Right renal cortex interstitium (tissue), 3 donors: ENCODE measurements at places on chromosomes 3 and 15.

DNA sequence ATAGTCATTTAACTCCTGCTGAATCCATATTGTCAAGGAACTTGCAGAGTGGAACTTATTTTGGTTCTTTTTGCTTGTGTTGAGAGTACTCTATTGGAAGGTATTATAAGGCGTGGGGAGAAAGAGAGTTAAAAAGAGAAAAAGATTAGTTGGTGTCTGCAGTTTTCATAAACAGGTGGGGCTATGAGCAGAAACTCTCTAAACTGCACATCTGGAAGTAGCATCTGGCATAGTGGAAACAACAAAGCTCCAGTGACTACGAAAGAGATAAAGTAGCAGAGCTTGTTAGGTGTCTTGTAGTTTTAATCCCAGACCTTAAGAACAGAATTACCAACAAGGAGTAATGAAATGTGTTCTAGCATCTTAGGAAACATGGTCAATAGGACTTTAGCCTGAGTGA lies 148.8 kb upstream of the SGO1 start:
- no peak for DNase-seq

- no peak for DNase-seq
These were observed 1.1 kb downstream of the RPS17 start for GRCh38 chr15:82538961-82539690.

DNA sequence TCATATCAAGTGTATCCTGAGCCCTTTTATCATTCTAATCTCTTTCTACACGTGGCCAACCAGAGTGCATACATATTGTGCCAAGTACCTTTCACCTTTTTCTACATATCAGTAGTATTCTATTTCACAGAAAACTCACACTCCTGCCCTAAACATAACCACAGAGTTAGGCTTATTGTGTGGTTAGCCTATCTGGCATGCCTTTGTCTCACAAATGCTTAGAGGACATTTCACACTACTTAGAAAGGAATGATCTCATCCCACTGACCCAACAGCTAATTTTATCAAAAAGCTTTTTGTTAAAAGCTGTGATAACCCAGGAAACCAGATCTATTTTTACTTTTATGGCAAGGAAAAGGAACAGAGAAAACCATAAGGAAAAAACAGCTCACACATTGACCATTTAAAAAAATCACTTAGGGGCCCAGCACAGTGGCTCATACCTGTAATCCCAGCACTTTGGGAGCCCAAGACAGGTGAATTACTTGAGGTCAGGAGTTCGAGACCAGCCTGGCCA lies 17.8 kb upstream of the MAP4 start:
- no peak for DNase-seq

- DNase-seq, result peak; percentile 56
These were observed 214.8 kb upstream of the TPRG1 start for GRCh38 chr3:188956839-188957489.

GRCh38 chr15:101004500-101004899 lies 85.3 kb downstream of the LRRK1 start:
- DNase-seq, result no peak

- no peak for DNase-seq
These were observed 9.8 kb upstream of the FNDC3B start for GRCh38 chr3:172029425-172030098.

- DNase-seq, result no peak
These were observed 31.6 kb downstream of the DNAJB8 start for GRCh38 chr3:128435058-128435457.

DNA sequence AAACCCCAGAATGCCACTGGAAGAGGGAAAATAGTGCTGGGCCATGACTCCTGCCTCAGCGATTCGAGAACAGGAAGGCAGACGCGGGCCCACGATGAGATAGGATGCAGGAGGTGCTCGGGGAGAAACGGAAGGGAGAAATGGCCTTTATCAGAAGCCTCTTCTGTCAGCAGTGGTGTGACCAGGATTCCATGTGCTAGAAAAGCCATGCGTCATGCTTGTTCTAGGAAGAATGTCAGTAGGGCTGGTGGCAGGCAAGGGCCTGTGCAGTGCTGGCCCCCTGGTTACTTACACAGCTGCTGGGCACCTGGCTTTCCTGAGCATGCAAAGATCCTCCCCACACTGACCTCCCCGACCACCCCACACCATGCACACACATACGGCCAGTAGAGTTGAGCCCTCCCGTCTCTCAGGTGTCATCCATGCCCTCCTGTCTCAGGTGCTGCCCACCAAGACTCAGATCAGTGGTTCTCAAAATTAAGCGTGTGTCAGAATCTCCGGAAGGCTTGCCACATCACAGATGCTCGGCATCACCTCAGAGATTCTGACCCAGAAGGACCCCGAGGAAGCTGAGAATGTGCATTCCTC lies 106.7 kb downstream of the ADAMTS17 start:
- DNase-seq, result no peak

GRCh38 chr15:51681303-51681963 lies at the start of gene SCG3:
TSS of gene SCG3 (plus strand) at chr15:51681503. CDS start at chr15:51681756, 253 bp downstream.
- peak; percentile 53 for DNase-seq

GRCh38 chr15:81105545-81105944 lies 28.5 kb upstream of the CFAP161 start:
- DNase-seq, result no peak

GRCh38 chr3:126026277-126026751 lies 57.3 kb downstream of the ROPN1B start:
- no peak for DNase-seq

DNA sequence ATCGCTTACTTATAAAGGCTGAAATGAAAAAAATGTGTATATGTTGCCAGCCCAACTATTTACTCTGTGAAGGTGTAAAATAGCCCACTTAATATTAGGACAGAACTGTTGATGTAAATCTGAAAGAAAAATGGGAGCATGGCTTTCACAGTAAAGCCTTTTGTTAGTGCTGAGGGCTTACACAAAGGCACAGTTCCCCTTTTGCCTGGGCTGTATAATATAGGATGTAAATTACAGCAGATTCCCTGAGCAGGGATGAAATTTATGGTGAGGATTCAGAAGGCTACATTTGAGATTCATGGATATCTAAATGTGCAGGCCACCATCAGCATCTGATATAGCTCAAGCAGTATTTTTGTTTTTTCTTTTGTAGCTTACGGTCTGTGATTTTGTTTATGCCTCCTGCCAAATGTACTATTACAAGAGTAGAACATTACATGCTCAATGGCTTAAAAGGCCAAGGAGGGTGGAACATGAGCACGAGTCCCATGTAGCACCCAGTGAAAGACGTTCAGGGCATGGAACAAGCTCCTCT lies 109.1 kb upstream of the ATP10A start:
- DNase-seq, result no peak

DNA sequence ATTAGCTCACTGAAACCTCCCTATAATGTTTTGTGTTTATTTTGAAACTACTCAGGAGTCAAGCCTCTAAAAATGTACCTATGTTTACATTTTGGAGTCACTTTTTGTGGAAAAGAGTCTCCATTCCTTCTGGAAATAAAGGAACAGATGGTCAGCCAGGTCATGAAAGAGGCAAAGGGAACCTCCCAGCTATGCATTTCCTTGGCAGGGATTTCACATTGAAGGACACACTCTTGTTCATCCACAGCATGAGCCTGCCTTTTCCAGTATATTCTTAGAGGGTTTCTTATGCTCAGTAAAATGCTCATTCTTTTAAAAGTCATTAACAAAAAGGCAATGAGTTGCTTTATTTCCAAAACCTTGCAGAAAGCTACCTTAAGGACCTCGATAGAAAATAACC lies 20.8 kb downstream of the STAC start:
- DNase-seq, result no peak

GRCh38 chr15:31236184-31237042 lies 90.2 kb upstream of the KLF13 start:
- DNase-seq, result no peak

DNA sequence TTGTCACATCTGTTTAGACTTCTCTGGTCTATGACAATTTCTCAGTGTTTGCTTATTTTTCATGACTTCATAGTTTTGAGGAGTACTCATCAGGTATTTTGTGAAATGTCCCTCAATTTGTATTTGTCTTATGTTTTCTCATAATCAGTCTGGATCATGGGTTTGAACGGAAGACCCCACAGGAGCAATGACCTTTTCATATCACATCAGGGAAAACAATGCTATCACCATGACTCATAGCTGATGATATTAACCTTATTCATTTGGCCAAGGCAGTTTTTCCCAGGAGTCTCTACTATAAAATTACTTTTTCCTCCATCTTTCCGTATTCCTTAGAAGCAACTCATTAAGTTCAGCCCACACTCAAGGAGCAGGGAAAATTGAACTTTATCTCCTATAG lies 32.7 kb downstream of the AADACL2 start:
- no peak for DNase-seq

DNA sequence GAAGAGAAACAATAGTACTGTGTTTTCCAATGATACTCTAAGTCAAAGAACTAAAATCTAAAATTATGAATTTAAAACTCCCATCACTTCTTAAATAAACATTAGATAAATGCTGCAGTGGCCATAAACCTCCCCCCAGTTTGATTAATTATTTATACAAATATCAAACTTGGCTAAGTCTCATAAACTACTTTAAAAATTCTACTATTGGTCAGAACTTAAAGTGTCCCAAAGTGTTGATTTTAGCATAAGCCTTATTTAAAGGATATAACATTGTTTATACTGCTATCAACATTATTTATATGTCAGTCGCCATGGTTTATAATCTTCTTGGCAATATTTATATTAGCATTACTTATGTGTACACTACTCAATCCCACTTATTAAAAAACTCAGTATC lies 132.4 kb downstream of the SCAPER start:
- no peak for DNase-seq

GRCh38 chr3:194069421-194070219 lies 66.3 kb upstream of the HES1 start:
- no peak for DNase-seq

- DNase-seq, result no peak
These were observed 41.2 kb downstream of the RGMA start for GRCh38 chr15:93047621-93048425.

DNA sequence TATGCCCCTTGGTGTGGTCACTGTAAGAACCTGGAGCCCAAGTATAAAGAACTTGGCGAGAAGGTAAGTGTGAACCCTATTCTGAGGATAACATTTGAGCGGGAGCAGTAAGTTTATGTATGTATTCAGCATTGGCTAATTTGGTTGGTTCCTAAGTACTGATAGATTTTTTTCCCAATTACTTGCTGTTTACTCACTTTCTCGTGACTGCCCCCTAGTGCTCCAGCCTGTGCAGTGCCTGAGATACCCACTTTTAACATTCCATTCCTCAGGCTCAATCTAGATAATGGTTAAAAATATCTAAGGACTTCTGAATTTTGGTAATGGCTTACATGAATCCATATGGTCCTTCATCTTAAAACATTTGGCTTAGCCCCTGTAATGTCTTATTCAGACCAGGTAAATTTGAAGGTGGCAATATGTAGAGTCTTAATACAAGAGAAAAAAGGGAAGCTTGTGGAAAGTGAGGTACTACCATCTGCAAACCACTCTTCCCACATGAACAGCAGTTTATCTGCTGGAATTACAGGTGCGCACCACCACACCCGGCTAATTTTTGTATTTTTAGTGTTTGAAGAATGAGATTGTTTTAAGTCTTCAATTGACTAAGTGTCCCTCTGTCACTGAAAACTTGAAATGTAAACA lies 7.1 kb downstream of the ELL3 start:
- no peak for DNase-seq

DNA sequence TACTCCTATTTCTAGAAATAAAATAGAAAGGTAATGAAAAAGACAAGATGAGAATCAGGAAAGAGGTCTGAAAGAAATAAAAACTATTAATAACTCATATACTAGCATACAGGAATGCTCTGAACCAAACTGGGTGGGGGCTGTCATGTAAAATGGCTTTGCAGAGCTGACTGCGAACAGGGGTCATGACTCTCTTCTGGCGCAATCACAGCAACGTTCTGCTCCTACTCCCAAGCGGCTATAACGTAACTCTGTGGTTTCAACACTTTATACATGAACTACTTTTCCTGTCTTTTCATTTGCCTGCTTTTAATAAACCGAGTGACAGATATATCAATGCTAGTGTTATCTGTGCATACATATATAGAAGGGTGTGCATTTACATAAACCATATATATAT lies 116.7 kb downstream of the DLG1 start:
- DNase-seq, result no peak

- no peak for DNase-seq
These were observed 429.6 kb upstream of the MDFIC2 start for GRCh38 chr3:70742081-70742480.

DNA sequence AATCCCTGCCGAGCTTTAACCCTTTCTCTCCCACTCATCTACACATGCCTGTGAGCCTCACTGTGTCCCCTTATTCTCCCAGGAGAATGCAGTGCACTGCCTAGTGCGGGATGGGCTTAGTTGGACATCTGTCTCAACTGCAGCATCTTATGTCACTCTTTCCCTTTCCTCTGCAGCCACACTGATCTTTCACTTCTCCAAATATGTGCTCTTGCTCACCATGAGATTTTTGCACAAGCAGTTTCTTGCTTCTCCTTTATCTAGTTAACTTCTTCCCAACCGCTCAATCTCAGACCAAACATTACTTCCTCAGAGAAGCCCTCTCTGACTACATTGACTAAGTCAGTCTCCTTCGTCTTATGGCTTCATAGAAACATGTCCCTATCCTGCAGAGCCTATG lies 292.3 kb downstream of the KBTBD8 start:
- no peak for DNase-seq

DNA sequence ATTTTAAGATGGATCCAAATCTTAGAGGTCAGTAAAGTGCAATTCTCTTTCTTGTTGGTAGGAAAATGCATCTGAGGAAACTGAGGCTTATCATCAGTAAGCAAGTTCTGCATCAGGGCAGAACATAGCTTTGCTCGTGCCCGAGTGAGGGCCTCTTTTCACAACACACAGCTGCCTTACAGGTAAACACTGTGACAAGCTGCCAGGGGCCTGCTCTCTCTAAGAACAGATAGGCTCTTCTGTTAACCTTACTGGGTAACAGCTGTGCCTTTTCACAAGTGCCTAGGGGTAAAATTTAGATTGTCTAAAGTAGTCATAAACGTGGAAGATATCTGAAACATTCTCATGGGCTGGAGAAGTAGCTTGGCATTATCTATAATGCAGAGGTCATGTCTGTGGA lies 118.1 kb downstream of the C3orf38 start:
- DNase-seq, result no peak
